ENCODE measurements at places on chromosomes 16 and 17. TPM values are rescaled to one million over a fixed set of nuclear protein-coding genes. Genes with fewer than 3 reads are reported as not detected.

DNA sequence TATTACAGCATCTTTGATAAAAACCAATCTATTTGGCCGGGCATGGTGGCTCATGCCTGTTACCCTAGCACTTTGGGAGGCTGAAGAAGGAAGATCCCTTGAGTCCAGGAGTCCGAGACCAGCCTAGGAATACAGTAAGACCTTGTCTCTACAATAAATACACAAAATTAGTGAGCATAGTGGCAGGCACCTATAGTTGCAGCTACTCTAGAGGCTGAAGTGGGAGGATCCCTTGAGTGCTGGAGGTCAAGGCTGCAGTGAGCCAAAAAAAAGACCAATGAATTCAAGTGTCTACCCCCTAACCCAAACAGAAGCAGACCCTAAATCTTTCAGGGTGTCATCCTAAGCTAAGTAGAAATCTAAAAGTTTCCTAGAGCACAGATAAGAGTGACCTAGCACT is 7.3 kb upstream of the MEIOC start:
- no peak for DNase-seq

DNA sequence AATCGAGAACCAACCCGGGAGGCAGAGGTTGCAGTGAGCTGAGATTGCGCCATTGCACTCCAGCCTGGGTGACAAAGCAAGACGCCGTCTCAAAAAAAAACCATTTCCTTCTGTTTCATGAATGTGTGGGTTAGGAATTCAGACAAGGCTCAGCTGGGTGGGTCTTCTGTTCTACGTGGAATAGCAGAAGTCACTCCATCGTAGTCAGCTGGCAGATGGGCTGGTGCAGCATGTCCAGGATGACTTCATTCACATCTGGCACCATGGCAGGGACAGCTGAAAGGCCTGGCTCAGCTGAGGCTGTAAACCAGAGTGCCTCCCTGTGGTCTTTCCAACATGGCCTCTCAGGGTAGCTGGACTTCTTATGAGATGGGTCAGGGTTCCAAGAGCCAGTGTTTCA is 89.0 kb downstream of the C17orf67 start:
- DNase-seq = no peak

- DNase-seq = no peak
These were observed 17.4 kb upstream of the MYO15B start for GRCh38 chr17:75570034-75570676.

DNA sequence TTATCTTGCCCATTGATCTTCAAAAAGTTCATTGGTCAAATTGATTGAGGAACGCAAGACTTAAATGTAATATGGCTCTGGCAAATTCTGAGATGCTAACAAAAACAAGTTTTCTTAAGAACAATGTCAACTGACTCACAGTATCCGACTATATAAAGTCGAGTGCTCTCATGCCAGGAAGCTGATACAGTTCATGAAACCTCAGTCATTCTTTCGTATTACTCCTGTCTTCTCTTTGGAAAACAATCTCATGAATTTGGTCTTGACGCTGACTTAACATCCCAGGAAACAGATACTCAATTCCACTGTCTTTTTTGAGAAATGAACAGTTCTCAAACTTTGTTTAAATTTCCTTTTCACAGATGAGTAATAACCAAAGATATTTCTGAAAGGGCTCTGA is 704.9 kb downstream of the MAF start:
- no peak for DNase-seq

The OTOA gene
- 0.10 TPM for total RNA-seq

- no peak for DNase-seq
These were observed 77.1 kb upstream of the BRD7 start for GRCh38 chr16:50445621-50446555.

The UNK gene
- total RNA-seq = 19.1 TPM

GRCh38 chr16:84334058-84334457 is 34.3 kb upstream of the ATP2C2 start:
- no peak for DNase-seq

- DNase-seq = peak; percentile 5
These were observed 229.8 kb downstream of the CPPED1 start for GRCh38 chr16:12573730-12574383.

- peak; percentile 0 for DNase-seq
These were observed 36.0 kb upstream of the CCL1 start for GRCh38 chr17:34398990-34399389.

DNA sequence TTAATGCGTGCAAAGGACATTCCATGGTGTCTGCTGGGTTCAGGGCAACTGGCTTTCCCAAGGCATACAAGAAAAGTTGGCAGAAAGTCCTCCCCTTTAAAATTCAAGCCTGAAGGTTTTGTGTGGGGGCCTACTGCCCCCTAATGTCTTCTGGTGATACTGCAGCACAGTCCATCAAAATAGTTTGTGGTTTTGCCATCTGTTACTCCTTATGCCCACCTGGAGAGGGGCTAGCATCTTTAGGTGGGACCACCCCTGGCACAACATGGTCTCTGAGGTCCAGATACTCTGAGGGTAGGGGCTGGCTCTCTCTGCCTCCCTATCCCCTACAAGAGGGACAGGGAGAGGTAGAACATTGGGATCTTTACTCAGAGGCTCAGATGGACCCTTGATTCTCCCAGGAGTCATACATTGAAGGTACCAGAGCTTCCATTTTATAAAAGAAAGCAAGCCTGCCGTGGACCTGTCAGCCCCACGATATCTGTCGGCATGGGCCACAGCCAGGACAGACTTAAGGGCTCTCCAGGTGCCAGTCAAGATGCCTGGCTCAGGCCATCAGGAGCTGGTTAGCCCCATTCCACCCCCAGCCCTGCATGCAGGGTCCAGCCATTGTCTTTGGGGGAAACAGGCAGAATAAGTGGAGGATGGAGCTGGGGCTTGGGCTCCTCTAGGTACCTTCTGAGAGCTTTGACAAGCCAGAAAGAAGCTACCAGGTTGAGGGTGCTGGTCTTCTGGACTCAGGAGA is 6.3 kb downstream of the ESRP2 start:
- DNase-seq = peak; percentile 80

- peak; percentile 56 for DNase-seq
These were observed 2.5 kb upstream of the RAB11FIP4 start for GRCh38 chr17:31388770-31389656.

The ENPP7 gene
- total RNA-seq = not detected

GRCh38 chr17:4480929-4481898 is 17.5 kb upstream of the SPNS2 start:
- DNase-seq = no peak

- DNase-seq = no peak
These were observed 104.8 kb downstream of the CACNG3 start for GRCh38 chr16:24360936-24361335.

The KRT16 gene
- total RNA-seq = not detected

The CHD9NB gene
- total RNA-seq = 58.1 TPM

GRCh38 chr16:87390641-87391323 is 1.4 kb upstream of the MAP1LC3B start:
- DNase-seq = no peak

DNA sequence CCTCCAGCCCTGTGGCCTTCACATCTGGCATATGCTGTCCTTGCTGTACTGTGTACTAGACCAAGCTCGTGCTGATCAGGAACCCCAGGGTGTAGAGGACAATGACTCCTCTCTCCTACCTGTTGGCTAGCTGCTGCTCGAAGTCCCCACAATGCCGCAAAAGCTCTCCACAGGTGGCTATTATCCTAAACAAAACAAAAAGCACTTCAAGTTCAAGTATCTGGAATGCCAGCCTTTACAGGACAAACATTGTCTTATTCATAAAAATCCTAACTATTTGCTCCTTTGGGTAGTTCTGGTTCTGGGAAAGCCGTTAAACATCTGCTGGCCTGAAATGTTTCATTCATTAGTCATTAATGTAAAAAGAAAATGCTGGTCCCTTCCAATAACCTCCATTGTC is 42.8 kb downstream of the COG7 start:
- no peak for DNase-seq

DNA sequence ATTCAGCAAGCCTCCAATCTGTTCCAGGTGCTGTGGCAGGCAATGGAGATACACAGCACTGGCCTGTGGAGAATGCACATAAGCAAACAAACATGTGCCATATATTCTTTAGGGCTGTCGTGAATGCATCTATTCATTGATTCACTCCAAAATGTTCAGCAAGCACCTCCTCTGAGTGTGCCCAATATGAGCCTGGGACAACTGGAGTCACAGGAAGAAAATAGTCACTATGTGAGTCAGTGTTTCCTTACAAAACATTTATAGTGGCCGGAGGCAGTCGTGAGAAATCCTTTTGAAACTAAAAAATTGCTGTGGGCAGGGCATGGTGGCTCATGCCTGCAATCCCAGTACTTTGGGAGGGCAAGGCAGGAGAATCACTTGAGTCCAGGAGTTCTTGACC is 310.1 kb downstream of the CA10 start:
- no peak for DNase-seq

The TERB1 gene
- not detected for total RNA-seq

- DNase-seq = no peak
These were observed 109.9 kb downstream of the TANC2 start for GRCh38 chr17:63075969-63076368.

The RTN4RL1 gene
- total RNA-seq = 65.0 TPM

GRCh38 chr16:51095084-51095881 is 55.8 kb downstream of the SALL1 start:
- DNase-seq = peak; percentile 26

GRCh38 chr17:29578626-29579485 is 10.4 kb downstream of the TP53I13 start:
- no peak for DNase-seq

The MYO1C gene
- total RNA-seq = 85.0 TPM

- peak; percentile 79 for DNase-seq
These were observed 732 bp downstream of the ULK2 start for GRCh38 chr17:19867079-19867328.

DNA sequence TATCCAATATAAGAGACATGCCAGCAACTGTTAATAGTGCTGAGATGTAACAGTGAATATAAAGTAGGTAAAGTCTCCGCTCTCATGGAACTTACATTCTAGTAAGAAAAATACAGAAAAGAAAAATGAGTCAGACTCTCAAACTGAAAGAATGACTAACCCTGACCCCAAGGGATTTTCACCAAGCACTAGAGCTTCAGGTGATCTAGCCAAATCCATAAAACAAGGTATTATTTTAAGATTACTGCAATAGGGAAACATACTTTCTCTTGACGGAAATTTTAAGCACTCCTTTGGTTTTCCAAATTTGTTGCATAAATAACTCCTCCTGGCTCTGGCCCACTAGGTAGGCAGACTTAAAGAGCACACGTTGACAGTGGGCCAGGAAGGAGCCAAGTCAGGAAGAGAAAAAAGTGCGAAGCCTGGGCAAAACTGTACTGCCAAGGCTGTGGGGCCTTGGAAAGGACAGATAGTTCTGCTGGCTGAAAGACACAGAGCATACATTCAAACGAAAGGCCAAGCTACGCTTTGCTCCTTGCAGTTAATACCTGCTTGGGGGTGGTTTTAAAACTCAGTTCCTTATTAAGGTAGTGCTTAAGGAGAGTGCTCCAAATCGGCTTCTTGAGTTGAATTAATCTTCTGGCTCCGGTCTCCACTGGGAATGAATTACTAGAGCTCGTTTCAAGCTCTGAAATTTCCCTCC is 1.4 kb downstream of the GOT2 start:
- DNase-seq = peak; percentile 18

- no peak for DNase-seq
These were observed 22.5 kb downstream of the HEXIM2 start for GRCh38 chr17:45184144-45184543.

The PDILT gene
- not detected for total RNA-seq

GRCh38 chr16:82108100-82108499 is 61.9 kb downstream of the MPHOSPH6 start:
- no peak for DNase-seq

GRCh38 chr17:66177048-66177447 is 14.9 kb downstream of the CEP112 start:
- DNase-seq = no peak

- DNase-seq = no peak
These were observed 27.8 kb downstream of the MARCHF10 start for GRCh38 chr17:62780269-62780668.

DNA sequence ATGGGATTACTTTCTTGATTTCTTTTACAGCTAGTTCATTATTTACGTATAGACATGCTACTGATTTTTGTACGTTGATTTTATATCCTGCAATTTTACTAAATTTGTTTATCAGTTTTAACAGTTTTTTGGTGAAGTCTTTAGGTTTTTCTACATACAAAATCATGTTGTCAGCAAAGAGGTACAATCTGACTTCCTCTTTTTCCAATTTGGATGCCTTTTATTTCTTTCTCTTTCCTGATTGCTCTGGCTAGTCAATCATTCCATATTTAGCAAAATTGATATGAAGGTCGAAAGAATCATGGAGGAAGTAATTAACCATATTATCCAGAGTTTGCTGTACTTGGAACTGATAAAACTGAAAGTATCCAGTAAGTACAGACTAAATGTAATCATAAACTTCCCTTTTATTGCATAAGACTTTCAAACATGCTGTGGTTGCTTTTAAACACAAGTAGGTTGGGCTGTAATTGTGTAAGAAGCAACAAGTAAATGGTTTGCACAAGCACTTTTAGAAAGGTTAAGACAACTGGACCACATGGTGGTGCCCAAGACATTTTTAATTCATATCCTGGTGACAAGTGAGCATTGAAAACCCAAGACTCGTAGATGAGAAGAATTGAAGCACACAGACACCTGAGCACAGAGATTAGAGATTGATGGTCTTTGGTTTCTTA is 8.4 kb downstream of the GDE1 start:
- DNase-seq = no peak

GRCh38 chr17:60952747-60953146 is 275.1 kb downstream of the BCAS3 start:
- no peak for DNase-seq

DNA sequence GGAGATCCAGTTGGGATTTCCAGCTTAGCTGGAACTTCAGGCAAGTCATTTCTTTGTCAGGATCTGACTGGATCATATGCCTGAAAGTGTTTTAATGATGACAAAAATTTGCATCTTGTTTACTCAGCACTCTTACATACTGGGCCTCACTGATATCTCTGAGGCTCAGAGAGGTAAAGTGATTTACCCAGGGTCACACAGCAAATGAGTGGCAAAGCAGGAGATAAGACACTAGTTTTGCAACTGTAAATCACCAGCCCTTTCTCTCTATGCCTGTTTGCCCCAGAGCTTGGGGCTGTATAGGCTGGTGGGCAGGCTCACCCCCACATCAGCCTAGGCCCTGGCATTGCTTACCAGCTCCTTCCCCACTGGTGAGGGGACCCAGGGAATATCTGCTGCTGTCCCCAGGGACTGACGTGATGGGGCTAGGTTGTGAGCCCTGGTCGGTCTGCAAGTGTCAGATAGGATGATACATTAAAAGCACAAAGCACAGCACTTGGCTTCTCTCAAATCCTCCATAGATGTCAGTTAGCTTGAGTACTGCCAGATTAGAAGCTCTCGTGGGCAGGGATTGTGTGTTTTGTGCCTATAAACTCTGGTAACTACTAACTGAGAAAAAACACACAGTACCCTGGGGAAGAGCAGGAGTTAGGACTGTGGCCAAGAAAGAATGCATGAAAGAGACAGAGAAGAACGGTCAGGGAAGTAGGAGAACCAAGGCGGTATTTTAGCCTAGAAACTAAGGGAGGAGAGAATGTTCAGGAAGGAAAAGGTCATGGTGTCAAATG is 165.4 kb downstream of the COPRS start:
- no peak for DNase-seq
